ENCODE measurements at places on chromosomes 6 and 20. TPM values are rescaled to one million over a fixed set of nuclear protein-coding genes. Genes with fewer than 3 reads are reported as not detected.

Gene LRRC1
- total RNA-seq: 7.1 TPM

Gene SERAC1
- 7.0 TPM for total RNA-seq

Gene IRF4
- 0.09 TPM for total RNA-seq

Gene SLX4IP
- 3.8 TPM for total RNA-seq

Gene KHDC1
- total RNA-seq: 1.8 TPM

Gene BPI
- 0.66 TPM for total RNA-seq

Gene DYNLT2
- total RNA-seq: 0.83 TPM
